ENCODE measurements at places on chromosomes 2 and 18.

DNA sequence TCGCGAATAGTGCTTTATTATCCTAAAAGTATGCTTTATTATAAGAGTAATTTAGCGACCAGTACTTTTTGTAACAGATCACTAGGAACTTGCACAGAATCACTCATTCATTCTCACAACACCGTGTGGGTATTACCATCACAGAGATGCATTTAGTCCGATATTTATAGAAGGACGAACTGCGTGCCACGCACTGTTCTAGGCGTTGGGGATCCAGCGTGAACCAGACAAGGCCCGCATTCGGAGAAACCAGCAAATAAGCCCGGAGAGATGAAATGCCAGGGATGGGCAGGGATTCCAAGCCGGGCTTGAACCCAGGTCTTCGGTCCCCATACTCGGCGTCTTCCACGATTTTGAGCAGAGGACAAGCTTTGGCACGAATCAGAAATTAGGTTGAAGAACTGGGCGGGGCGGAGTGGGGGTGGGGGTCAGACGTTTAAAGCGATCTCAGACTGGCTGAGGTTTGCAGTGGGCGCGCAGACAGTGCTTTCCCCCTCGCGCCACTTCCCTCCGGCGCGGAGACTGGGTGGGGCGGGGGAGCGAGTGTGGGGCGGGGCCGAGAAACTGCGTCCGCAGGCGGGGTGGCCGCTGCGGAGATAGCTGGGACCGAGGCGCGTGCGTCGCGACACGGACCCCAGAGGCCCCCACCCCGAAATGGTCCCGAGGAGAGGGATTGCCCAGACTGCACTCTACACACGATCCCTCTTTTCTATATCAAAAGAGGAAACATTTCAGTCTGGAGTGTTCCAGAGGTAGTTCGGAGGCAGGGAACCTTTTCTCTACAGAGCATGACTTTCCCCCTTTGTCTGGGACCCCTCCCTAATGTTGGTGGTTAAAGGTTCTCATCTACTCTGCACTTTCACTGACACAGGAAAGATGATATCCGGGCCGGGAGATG is 1.1 kb upstream of the CXCR4 start:
- no peak for DNase-seq

GRCh38 chr2:221465776-221466175 is 106.3 kb downstream of the EPHA4 start:
- no peak for DNase-seq

GRCh38 chr2:86512034-86512433 is 51.2 kb downstream of the CHMP3 start:
- DNase-seq, result no peak

DNA sequence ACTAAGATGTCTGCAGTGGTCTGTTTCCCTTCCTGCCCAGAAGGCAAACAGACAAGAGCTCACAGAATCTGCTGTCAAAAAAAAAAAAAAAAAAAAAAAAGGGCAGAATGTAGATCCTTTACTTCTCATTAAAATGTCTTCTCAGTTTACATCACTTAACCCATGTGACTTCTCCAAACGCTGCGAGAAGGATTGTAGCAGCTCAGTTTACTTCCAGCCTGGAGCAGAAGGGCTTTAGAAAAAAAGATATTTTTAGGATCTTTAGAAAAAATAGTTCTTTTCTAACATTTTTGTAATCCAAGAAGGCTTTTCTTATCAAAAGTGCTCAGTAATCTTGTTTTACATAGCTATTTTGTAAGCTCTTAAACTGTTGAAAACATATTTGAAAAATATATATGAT is 425.4 kb downstream of the CNTNAP5 start:
- DNase-seq, result no peak

GRCh38 chr2:155965415-155966063 is 367.0 kb downstream of the NR4A2 start:
- no peak for DNase-seq

DNA sequence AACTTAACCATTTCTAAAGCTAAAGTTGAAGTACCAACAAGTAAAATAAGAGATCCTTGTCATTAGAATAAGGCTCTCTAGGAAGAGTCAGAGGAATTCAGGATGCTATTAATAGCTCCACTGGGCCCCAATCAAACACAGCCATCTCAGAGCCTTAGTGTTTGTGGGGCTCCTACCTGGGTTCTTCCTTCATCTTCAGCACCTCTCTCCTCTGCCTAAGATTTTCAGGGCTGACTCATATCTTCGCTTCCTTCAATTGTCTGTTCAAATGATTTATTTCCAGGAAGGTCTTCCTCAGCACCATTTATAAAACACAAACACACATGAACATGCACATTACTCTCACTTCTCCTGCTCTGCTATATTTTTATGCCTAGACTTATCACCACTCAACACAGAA is 119.5 kb downstream of the COL6A3 start:
- no peak for DNase-seq

DNA sequence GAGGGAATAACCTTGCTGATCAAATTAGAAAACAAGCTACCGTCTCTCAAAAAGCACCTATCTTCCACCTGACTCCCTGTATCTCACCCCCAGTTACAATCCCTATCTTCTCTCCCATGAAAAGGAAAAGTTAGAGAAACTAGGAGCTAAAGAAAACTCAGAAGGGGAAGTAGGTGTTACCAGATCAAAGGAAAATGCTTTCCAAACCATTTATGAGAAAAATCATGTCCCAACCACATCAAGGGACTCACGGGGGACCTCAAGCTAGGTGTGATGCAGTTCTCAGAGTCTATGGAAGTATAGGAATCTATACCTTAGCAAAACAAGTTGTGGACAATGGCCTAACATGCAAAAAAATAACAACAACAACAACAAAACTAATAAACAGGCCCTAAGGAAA is 135.5 kb upstream of the RMP24 start:
- no peak for DNase-seq

GRCh38 chr2:148900350-148900837 is 25.4 kb downstream of the KIF5C start:
- no peak for DNase-seq

DNA sequence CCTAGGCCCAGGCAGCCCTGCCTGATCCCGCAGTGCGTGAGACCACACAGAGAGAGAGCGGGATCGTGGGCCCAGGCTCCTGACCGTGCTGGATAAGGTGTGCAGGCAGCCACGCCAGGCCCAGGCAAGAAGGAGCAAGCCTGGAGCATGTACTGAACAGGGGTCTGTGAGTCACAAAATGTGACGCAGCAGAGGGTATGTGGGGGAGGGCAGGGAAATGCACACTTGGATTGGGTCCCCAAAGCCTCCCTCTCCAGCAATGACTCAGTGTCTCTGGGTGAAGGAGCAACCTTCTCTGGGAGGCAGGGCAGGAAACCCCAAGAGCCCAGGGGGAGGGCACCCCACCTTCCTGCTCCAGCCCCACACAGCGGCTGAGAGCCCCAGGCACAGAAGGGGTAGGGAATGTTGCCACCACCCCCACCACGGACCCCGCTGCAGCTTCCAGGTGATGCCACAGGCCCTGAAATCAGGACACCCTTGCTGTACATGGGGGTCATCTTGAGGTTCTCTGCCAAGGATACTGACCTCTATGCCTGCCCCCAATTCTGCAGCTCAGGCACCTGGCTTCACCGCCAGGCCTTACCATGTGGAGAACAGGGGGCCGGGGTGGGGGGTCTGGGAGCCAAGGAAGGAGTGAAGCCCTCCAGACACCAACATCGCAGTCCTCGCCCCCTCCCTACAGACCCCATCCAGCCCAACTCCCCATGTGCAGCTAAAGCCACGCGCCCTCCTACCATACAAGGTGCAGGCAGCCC is 1.3 kb upstream of the GPC1 start:
- DNase-seq, result no peak

- DNase-seq, result no peak
Measured at GRCh38 chr18:11981543-11982366, 448 bp downstream of the IMPA2 start.

- DNase-seq, result no peak
Measured at GRCh38 chr2:180524499-180524898, 455.9 kb upstream of the UBE2E3 start.

- no peak for DNase-seq
Measured at GRCh38 chr2:177467646-177468045, 75.1 kb downstream of the AGPS start.

GRCh38 chr2:68767031-68767961 is 32.7 kb downstream of the ARHGAP25 start:
- peak; percentile 19 for DNase-seq

- DNase-seq, result peak; percentile 38
Measured at GRCh38 chr2:85577386-85578242, at the start of gene VAMP8. VAMP8 (plus strand) TSS chr2:85577586; CDS start chr2:85577647, 61 bp downstream.

DNA sequence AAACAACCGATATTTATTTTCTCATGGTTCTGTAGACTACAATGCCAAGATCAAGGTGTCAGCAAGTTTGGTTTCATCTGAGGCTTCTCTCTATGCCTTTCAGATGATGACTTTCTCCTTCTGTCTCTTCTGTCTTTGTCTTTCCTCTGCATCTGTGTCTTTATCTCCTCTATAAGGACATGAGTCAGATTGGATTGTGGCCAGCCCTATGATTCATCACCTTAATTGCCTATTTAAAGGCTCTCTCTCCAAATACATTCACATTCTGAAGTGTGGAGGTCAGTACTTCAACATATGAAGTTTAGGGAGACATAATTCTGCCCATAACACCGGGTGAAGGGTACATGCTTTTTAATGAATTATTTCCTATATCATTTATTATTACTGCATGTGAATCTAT is 71.2 kb upstream of the CNTNAP5 start:
- no peak for DNase-seq

- DNase-seq, result no peak
Measured at GRCh38 chr18:2920546-2921343, 73.9 kb downstream of the EMILIN2 start.

Data from activated CD4-positive, CD25-positive, alpha-beta regulatory T cell (primary cell).